ENCODE measurements at places on chromosomes 13 and 19.
A peak's percentile ranks its signal among the peaks of the same experiment; 100 is the strongest.

DNA sequence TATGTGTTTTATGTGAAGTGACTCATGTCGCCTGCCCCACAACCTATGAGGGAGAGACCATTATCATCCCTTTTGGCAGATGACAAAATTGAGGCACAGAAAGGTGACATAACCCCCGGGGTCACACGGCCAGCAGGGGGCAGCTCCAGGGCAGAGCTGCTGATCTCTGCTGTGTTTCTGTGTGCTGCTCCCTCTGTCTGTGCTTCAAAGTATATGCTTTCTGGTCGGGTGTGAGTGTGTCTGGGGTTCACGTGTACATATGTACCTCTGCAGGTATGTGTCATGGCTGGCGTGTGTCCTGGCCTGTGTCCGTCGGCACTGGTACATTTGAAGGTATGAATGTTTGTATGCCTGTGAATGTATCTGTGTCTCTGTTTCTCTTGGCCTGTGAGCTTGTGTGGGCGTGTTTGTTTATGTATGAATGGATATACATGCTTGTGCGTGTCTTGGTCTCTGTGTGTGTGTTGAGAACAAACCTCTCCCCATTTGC is 7.1 kb downstream of the LIPE start:
- peak; percentile 80 for DNase-seq

DNA sequence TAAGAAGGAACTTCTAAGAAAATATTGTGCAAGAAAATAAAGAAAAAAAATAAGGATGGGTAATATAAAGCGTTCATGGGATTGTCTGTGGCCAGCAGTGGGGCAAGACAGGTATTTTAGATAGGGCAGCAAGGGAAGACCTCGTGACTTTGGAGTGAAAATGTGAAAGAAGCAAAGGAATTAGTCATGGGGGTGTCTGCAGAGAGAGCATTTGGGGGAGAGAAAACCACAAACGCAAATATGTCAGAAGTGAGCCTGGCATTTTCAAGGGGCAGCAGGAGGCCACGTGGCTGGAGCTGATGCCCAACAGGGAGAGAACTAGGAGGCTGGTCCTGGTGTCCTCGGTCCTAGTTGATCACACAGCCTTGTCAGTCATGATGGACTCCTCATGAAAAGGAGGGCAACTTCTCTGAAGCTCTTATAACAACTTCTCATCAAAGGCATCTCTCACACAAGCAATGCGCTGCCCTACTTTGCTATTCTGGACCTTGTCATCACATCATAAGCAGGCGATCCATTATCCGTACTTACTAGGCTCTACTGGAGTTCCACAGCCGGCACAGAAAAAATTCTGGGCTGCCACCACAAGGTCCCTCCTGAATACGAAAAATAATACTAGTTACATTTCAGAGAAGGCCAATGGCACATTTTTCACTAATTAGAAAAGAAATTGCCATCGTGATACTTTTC is 31.0 kb downstream of the RUBCNL start:
- DNase-seq, result no peak

- no peak for DNase-seq
Measured at GRCh38 chr19:49067554-49067953, 2.9 kb upstream of the NTF4 start.

DNA sequence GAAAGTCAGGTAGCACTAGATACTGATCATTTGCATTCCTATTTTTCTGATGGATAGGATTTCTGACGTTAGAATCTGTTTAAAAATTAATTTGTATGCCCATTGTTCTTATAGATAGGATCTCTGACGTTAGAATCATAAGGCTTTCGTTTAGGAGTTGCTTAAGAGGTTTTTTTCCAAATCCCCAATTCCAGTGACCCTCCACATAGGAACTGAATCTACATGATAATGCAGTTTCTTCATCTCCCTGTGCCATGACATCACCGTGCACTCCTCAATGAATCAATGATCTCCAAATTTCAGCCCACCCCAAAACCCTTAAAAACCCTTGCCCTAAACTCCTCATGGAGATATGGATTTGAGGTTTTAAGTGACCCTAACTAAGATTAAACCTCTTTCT is 87.2 kb downstream of the RXFP2 start:
- no peak for DNase-seq

GRCh38 chr13:29239653-29240525 is 355.6 kb downstream of the SLC7A1 start:
- DNase-seq, result no peak

DNA sequence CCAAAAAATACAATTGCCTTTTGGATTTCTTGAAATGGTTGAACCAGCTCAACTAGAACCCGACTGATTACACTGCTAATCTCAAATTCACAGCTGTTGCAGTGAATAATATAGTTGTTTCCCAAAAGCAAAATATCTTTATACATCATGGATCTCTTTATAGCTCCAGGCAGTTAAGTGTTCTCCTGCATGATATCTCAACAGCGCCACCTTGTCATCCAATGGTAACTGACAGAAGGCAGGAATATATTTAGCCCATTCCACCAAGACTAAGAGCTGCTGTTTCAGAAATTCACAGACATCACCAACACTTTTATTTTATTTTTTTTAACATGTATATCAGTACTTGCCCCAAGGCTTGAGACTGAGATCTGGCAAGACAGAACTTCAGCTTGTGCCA is 1141.0 kb upstream of the PRR20A start:
- no peak for DNase-seq

DNA sequence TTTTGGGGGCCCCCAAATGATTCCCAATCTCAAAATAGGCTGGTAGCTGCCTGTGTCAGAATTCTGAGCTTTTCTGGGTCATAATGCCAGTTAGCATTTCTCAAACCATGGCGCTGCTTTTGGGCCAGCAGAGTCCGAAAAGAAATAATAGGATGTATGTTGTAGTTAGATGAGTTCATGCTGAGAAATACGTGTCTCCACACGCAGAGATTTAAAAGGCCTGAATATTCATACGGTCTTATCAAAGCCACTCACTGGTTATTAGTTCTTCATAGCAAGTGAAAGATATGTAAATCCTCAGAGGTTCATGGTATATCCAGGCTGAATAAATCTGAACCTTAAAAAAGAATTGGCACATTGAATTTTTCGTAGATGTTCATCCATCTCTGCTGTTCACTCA is 124.5 kb downstream of the SHISA2 start:
- DNase-seq, result no peak

- DNase-seq, result no peak
Measured at GRCh38 chr13:27005556-27005955, 166.1 kb downstream of the USP12 start.

DNA sequence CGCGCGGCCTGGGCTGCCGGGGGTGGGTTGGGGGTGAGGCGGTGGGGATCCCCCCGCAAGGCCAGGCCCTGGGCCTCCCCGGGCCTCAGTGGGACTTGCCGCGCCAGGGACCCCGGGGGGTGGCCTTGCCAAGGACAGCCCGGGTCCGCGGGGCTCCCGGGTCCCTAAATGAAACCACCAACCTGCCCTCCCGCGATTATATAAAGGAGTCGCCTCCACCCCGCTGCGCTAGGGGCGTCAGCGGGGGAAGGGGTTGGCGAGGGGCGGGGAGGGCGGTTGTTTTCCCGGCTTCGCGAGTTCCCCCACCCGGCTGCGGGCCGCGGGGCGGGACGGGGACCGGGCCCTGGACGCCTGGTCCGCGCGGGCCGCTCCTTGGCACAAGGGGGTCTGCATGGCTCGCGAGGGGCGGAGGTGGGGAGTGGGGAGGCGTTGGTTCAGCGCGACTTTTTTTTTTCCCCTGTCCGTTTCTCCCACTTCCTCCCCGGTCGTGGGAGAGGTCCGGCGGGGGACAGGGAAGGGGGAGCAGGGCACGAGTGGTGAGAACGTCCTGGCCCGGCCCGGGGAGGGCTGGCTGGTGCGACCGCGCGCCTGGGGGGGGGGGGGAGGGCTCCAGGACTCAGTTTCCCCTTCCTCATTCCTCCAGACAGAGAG is 822 bp upstream of the ZBTB7A start:
- peak; percentile 42 for DNase-seq
